ENCODE measurements at places on chromosomes 5 and 9.

- ATAC-seq = no peak
These were observed 77.3 kb upstream of the ZNF366 start for GRCh38 chr5:72584466-72584865.

DNA sequence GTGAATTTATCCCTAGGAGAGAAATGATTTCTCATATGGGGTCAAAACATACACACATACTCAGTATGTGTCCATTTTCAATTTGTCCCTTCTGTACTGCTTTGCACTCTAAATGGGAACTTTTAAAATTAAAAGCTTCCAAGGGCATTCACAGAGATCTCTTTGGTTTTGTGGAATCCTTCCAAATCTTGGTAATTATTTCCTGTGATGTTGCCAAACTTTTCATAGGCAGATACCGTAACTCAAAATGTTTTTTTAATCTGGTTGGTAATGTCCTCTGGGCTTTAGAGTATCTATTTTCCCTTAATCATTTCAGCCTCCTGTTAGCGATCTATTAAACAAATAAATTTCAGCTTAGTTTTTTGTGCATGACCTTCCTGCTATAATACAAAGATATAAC, 282.4 kb downstream of the ARHGEF28 start:
- ATAC-seq = no peak

GRCh38 chr5:176373100-176373818, 8.0 kb downstream of the ARL10 start:
- ATAC-seq = peak; percentile 52

DNA sequence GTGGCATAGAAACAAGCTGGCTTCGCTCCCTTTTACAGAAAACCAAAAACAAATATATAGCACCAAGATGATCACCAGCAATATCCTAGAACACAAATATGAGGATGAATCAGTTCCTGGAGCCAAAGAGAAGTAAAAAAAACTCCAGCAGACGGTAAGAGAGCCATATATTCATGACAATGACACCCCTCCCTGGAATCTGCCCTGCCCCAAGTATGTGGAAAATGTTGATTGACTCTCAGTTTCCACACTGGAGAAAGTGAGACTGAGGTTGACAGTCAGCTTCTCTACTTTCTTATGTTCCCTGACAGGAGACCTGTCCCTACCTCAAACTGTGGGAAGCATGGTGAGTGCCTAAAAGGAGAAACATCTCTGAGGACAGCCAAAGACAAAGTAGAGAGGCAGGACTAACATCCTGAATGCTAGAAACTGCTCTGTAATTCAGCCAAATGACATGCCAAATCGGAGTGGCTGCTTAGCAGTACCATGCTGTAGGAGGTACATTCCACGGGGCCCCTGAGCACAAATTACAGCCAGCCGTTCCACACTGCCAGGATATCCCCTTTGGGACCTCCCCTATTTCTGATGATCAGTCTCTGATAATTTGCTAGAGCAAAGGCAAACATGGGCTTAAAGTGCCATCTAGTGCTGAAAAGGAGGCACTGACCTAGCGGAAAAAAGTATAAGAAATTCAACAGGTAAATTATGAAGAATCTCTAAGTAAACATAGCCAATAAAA, 424.0 kb upstream of the RGMB start:
- no peak for ATAC-seq

GRCh38 chr5:123209502-123210027, 120.5 kb downstream of the PRDM6 start:
- ATAC-seq = peak; percentile 97
